ENCODE measurements at places on chromosomes 11 and 22. TPM values are rescaled to one million over a fixed set of nuclear protein-coding genes. Genes with fewer than 3 reads are reported as not detected.

GRCh38 chr22:28097627-28098026 lies 178.6 kb upstream of the PITPNB start:
- DNase-seq = no peak

- no peak for DNase-seq
Measured at GRCh38 chr11:1826552-1827094, 8.2 kb upstream of the SYT8 start.

GRCh38 chr22:29964776-29965175 lies 81.8 kb downstream of the MTMR3 start:
- DNase-seq = no peak

BATF2 gene
- 2.7 TPM for total RNA-seq

- DNase-seq = no peak
Measured at GRCh38 chr11:126525702-126526101, 170.2 kb downstream of the ST3GAL4 start.

- no peak for DNase-seq
Measured at GRCh38 chr11:32821917-32822560, 7.7 kb upstream of the PRRG4 start.

GRCh38 chr11:46183819-46184218 lies 62.6 kb upstream of the PHF21A start:
- DNase-seq = no peak

LRRC75B gene
- 12.2 TPM for total RNA-seq

GRCh38 chr11:134940441-134941126 lies 528.5 kb upstream of the B3GAT1 start:
- no peak for DNase-seq

GRCh38 chr22:22815397-22816170 lies 72.0 kb upstream of the IGLL5 start:
- DNase-seq = no peak

MPZL2 gene
- 31.9 TPM for total RNA-seq

GRCh38 chr11:112784323-112785073 lies 176.7 kb upstream of the NCAM1 start:
- DNase-seq = no peak

DNA sequence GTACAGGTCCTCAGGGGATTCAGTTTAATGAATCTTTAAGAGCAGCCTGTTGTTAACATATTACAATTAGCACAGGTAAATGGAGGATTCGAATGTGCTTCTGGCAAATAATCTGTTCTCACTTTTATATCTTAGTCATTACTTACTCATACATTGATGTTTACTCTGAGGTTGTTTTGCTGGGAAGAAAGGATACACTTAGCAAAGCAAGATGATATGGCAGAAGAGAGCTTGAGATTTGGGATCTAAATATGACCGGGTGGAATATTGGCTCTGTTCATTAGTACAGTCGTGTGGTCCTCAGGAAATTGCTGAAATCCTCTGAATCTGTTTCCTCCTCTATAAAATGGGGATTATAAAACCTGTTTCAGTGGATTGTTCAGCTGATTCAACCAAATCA lies 59.7 kb downstream of the SPON1 start:
- no peak for DNase-seq

- DNase-seq = no peak
Measured at GRCh38 chr22:45961679-45962433, 15.1 kb downstream of the WNT7B start.

DNA sequence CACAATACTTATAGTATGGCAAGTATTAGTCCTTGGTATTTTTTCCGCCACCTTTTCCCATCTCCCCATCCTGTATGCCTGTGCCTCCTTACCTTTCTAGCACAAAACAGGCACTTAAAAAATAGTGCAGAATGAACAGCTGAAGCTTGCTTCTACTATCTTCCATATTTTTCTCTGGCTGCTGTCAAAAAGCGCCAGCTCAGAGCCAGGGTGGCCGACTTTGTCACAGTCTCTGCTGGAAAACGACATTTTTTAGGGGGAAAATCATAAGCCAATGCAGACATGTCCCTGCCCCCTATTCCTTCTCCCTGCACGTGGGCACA lies 26.5 kb upstream of the ROBO3 start:
- no peak for DNase-seq

DNA sequence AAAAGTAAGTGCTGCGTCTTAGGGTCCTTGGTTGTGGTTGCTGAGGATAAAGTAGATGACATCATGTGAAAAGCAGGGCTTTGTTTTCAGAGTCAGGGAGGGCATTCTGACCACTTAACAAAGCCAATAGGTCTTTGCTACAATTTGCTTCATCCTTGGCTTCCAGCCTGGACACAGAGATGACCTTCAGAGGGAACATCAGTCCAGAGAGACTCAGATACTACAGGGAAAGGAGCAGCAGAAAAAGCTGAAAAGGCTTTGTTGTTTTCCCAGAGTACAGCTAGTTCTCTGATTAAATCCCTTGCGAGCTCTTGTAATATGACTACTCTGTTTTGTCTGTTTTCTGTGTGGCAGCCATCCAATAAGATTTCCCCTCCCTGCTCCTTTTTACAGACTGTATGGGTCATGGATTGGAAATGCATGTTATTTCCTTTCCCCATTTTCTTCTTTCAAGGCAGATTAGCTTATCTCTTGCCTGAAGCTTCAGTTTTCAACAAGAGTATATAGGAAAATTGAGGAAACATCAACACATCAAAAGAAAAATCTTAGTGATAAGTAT lies 31.9 kb downstream of the ATG13 start:
- peak; percentile 93 for DNase-seq

KRTAP5-7 gene
- not detected for total RNA-seq

- no peak for DNase-seq
Measured at GRCh38 chr11:71450939-71451338, 2.1 kb upstream of the NADSYN1 start.

C22orf42 gene
- total RNA-seq = not detected

RNF214 gene
- total RNA-seq = 8.0 TPM

DNA sequence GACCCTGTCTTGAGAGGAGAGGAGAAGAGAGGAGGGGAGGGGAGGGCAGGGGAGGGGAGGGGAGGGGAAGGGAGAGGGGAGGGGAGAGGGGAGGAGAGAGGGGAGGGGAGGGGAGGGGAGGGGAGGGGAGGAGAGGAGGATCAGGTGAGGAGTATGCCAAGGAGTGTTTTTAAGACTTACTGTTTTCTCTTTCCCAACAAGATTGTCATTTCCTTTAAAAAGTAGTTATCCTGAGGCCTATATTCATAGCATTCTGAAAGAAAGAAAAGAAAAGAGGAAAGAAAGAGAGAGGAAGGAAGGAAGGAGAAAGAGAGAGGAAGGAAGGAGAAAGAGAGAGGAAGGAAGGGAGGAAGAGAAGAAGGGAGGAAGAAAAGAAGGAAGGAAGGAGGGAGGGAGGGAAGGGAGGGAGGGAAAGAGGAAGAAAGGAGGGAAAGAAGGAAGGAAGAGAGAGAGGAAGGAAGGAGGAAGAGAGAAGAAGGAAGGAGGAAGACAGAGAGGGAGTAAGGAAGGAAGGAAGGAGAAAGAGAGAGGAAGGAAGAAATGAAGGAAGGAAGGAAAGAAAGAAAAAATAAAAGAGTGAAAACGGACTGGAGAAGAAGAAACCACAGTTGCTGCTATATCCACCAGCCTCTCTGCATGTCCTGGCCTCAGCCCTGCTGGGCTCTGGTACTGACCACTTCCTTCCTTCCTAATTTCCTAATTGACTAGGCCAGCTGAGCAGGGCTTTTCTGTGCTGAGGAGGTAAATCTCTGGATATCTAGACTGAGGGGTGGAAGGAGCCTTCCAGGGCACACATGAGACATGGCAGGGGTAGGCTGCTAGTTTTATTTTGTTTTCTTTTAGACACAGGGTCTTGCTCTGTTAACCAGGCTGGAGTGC lies 1.1 kb upstream of the SAA1 start:
- no peak for DNase-seq

DNA sequence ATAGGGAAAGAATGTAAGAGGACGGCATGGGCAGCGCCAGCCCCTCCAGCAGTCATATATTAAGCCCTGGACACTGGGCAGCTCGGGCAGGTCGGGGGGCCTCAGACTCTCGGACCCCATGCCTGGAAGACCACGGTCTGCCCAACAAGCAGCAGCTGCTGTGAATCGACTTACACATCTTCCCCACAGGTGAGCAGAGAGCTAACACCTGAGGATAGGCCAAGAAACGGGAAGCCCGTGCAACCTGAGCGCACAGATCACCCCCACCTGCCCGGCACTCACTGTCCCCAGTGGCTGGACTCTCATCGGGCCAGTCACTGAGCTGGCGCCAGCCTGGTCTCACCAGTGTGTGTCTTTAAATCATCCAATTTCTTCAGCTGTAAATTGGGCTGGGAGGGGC lies 4.7 kb upstream of the TCF20 start:
- no peak for DNase-seq

ZC3H7B gene
- total RNA-seq = 125 TPM

GRCh38 chr11:43359422-43359818 lies 700 bp downstream of the TTC17 start:
- DNase-seq = no peak

CCDC73 gene
- not detected for total RNA-seq

CD3D gene
- total RNA-seq = not detected

DNA sequence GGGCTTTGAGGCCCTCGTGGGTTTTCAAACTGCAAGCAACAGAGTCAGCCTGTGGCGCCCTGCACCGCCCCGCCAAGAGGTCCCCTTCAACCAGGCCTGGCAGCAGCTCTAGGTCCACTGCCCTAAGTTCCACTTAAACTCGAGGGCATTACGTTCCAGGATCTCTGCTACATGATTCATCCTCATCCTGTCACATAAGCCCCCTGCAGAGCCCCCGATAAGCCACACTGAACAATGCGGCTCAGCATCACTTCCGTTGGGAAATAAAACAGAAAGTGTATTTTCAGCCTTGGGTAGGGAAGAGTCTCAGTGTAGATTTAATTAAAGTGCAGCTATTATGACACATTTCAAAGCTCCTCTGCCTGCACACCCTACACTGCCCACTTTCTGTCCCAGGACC lies 24.6 kb downstream of the SULT4A1 start:
- DNase-seq = no peak

DNA sequence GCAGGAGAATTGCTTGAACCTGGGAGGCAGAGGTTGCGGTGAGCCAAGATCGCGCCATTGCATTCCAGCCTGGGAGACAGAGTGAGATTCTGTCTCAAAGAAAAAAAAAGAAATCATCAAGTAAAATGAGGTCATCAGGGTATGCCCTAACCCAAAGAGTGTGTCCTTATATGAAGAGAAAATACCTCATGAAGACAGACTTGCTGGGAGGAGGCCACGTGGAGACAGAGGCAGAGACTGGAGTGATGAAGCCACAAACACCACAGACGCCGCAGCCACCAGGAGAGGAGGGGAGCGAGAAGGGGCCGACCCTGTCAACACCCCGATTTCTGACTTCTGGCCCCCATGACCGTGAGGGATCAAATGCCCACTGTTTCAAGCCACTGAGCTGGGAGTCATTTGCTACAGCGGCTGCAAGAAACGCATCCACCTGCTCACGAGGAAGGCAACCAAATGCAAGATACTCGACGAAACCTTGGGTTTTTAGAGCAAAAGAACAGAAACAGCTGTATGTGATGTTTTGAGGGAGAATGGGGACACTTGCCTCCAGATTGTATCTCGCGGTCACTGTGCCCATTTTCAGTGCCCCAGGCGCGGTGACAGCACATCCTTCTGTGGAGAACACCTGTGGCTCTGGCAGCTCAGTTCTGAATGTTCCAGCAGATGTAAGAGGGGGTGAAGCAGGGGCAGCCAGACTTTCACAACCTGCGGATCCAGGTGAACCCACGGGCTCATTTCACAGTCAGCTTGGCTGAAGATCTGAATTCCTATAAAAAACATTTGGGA lies 1317.2 kb downstream of the TBC1D22A start:
- DNase-seq = no peak

CLMP gene
- total RNA-seq = 7.1 TPM

- no peak for DNase-seq
Measured at GRCh38 chr22:22773979-22774604, 113.5 kb upstream of the IGLL5 start.

DNA sequence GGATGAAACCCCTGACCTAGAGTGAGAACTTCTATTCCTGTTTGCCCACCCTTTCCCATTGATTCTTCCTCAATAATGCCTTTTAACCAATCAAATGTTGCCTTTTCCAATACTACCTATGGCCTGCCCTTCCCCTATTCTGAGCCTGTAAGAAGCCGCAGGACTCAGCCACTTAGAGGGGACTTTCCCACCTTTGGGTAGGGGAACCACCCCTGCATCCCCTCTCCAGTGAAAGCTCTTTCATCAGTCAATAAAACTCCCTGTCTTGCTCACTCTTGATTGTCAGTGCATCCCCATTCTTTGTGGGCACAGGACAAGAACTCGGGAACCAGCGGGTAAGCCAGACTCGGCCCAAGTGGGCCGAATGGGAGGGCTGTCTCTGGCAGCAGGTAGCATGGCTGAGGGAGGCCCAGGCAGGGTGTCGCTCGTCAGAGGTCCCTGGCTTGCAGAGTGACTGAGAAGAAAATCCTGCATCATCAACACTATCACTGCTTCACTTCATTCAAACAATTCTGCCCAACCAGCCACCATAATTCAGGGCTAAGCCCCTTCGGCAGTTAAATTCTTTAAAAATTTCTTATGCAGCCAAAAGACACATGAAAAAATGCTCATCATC lies 30.4 kb downstream of the LDHAL6A start:
- no peak for DNase-seq

DNA sequence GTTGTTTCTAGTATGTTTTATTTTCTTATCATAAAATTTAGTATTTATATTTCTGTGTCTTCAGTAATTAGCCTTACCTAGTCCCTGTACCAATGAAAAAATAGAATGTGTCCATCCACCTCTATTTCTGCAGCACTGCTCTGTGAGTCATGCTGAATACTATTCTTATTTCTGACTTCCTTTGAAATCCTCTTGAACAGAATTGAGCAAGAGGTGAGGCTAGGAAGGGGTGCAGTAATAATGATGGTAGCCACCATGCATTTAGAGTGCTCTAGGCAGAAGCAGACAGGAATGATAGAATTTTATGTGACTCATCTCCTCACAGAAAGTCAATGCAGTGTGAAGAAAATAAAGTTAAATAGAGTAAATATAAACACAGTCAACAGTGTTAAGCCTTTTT lies 60.0 kb downstream of the OR10A6 start:
- DNase-seq = no peak

DNA sequence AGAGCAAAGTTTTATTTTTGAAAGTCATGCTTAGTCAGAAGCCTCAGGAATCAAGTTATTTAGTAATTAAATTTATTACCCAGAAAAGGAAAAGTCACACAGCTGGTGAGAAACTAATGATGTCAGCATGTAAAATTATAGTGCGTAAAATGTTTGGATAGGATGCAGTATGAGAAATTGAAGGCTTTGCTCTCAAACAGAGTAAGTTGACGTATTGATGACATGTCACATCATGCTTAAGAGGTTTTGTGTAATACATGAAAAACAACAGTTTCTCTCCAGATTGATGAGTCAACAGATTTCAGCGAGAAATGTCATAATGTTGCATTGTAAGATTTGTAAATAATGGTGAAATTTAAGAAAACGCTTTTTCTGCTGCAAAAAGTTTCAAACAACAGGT lies 769.8 kb downstream of the METTL15 start:
- no peak for DNase-seq

RBMXL2 gene
- total RNA-seq = not detected

TBX1 gene
- total RNA-seq = 3.6 TPM

DNA sequence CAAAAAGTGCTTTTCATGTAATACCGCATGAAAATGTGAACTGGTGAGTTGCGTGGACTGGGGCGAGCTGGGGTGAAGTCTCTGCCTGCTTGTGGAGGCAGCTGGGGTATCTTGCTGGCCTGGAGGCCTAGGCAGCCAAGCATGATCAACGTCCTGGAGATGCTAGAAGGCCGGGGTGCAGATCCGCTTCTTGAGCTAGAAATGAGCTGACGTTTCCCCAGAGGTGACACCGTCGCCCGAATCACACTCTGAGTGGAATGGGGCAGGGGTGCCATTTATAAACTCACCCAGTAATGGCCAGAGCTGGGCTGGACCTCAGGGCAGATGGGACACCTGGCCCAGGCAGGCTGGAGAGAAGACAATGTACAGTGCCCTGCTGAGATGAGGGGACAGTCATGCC lies 1513.0 kb downstream of the TBC1D22A start:
- DNase-seq = no peak

Measured in glomerular endothelial cell (primary cell).